ENCODE measurements at places on chromosomes 7 and 10. TPM values are rescaled to one million over a fixed set of nuclear protein-coding genes. Genes with fewer than 3 reads are reported as not detected.

GRCh38 chr7:68720697-68721096 lies 877.6 kb upstream of the AUTS2 start:
- DNase-seq: no peak

Gene NCF1
- total RNA-seq: 3.9 TPM

DNA sequence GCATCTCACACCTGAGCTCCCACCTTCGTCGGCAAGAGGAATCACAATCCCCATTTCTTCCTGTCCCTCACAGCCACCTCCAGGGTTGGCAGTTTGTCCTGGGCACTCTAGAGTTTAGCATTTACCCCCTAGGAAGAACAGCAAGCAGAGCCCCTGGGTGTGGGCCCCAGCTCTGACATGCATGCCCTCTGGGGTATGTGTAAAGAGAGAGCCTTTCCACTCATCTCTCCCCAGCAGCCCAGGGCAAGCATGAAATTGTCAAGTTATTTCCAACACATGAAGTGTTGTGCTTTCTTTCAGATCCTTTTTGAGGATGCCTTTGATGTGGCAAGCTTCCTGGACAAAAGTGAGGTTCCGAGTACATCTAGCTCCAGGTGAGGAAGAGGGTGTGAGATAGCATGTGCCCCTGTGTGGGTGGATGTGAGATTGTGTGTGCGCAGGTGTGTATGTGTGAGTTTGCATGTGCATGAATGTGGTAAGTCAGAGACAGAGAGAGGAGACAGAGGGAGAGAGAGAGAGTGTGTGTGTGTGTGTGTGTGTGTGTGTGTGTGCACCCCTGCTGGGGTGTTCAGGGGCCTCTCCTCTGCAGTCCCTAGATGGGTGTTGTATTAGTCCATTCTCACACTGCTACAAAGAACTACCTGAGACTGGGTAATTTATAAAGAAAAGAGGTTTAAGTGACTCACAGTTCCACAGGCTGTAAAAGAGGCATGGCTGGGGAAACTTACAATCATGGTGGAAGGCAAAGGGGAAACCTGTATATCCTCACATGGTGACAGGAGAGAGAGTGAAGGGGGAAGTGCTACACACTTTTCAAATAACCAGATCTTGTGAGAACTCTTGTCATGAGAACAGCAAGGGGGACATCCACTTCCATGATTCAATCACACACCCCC lies 18.1 kb downstream of the STRA8 start:
- DNase-seq: peak; percentile 27

Gene BICC1
- total RNA-seq: 17.3 TPM

DNA sequence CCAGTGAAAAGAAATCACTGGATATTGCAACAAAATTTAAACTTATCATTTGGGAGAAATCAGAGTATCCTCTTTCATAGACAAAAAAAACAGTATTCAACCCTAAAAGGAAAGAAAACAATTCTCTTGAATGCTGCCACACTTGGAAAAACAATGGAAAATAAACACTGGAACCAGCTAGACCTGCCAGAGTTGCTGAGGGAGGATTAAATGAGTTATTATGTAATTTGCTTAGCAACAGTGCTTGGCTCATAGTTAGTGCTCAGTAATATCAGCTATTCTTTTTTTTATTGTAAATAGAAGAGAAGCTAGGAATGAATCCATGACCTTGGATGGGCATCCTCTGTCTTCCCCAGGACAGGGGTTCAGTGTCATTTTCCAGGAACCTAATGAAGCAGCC lies 11.0 kb upstream of the ZNF273 start:
- no peak for DNase-seq

- no peak for DNase-seq
Observed at GRCh38 chr10:113177936-113178335, 227.9 kb downstream of the TCF7L2 start.

Gene PDLIM1
- total RNA-seq: 58.3 TPM

- DNase-seq: no peak
Observed at GRCh38 chr7:16242920-16243319, 178.4 kb downstream of the CRPPA start.

Gene PON1
- not detected for total RNA-seq

Gene MUC12
- total RNA-seq: 2.0 TPM
